ENCODE measurements at places on chromosomes 2 and 18.

- DNase-seq, result no peak
Measured at GRCh38 chr2:114083717-114084387, 194.0 kb downstream of the ACTR3 start.

DNA sequence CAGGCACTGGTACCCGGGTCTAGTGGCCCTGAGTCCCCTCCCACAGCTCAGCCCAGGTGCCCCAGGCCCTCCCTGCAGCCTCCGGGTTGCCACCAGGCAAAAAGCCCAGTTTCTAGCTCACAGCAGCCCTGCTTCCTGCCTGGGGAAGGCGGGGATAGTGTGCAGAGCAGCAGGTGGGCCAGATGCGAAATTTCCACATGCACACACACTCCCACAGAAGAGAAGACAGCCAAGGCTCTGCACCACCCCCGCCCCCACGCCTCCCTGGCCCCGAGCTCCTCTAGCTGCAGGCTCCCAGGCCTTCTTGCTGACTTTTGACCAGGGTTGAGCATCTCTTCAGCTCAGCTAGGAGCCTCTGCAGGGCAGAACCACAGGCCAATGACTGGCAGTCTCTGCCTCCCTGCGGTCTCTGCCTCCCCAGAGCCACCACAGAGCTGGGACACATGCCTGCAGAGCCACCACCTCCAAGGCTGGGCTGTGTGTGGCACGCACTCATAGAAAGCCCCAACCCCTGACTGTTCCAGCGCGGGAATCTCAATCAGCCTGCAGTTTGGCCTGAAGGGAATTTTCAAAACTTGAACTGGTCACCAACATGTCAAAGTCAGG is 7.2 kb downstream of the SLC66A2 start:
- DNase-seq, result no peak

GRCh38 chr2:233813236-233814055 is 35.3 kb downstream of the MROH2A start:
- DNase-seq, result no peak

DNA sequence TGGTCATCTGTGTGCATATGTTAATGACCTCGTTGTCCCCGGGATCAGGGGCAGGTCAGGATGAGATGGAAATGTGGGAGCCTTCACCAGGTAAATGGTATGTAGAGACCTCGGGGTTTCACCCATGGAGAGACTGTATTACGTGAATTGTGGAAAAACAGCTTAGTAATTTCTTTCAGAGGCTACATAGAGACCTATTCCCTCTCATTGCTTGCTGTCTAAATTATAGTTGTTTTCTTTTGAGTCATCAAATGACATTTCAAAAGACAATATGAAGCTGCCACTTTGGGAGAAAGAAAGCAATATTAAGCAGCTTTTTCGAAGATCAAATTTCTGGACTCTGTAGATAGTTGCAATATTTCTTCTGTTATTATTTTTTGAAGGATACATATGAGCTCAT is 20.4 kb downstream of the ADAM23 start:
- DNase-seq, result no peak

DNA sequence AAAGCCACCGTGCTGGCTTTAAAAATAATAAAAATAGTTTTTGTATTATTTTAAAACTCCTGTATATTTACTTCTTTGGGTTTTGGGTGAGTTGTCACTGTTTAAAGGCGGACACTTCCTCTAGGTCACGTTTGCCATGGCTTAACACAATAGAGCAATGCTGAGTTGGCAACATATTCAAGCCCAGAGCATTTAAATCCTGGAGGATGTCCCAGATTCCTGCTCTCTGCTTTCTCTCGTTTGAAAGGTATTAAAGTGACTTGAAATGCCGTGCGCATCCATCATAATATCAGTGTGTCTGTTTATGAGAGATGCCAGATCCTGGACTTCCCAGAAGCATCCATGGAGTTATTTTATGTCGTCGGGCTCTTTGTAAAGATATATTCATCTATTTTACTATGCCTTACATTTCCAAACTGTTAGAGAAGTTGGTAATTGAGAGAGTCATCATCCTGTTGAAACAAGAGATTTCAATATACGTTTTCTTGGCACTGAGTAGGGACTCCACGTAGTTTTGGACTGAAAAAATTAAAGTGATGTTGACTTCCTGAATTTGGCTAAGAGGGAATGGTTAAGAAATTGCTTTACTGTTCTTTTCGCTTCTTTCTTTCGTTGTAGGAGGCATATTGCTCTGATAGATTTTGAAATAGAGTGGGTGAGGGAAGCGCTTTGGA is 150.6 kb downstream of the ZNF236 start:
- no peak for DNase-seq

DNA sequence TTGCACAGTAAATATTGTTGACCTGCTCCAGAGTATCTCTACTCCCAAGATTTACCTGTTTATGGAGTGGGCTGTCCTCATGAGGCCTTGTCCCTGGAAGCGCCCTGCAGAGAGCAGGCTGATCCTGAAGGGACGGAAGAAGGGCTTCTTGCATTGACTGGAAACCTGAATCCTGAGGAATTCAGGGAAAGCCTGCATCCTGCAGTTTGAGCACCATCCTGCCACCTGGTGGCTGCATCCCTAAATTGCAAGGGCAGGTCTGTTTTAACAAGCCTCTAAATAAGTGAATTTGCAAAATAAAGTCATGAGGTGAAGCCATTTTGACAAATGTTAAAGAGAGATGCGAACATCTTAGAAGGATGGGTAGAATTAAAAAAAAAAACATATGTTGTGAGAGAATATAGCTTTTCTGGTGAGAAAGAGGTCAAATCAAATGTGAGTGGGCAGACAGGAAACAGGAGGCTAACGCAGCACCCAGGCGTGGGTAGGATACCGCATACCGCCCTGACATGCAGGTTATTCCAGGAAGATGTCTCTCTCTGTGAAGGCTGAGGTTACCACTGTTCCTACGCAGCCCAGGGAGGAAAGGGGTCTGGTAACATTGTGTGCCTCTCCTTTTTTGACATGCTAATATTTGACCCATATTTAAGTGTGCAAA is 754.9 kb downstream of the RNF144A start:
- peak; percentile 7 for DNase-seq

DNA sequence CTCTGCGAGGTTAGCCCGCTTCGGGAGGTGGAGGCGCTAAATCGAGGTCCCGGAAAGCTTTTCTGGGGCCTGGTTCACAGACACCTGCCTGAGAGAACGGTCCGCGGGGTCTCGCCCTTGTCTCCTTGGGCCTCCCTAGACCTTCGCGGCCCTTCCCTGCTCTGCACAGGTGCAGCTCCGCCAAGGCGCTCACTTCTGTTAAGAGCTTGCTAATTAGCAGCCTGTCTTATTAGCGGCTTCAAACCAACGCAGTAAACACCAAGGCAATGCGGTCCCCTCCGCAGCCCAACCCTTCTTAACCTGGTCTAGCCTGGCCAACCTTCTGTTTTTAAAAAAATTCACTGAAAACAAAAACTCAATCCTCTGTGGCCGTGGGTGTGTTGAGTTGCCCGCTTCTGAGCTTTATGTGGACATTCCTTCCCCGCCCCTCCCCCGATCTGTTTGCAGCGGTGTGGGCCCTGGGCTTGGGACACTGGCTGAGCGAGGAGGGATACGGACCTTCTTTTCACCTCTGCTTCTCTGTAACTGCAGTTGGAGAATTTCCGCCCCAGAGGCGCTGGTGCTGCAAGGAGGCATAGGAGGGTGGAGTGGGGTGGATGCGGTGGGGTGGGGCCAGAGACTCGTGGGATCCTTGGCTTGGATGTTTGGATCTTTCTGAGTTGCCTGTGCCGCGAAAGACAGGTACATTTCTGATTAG is 3.4 kb upstream of the HOXD4 start:
- no peak for DNase-seq

GRCh38 chr2:172759441-172759840 is 23.8 kb downstream of the RAPGEF4 start:
- no peak for DNase-seq

DNA sequence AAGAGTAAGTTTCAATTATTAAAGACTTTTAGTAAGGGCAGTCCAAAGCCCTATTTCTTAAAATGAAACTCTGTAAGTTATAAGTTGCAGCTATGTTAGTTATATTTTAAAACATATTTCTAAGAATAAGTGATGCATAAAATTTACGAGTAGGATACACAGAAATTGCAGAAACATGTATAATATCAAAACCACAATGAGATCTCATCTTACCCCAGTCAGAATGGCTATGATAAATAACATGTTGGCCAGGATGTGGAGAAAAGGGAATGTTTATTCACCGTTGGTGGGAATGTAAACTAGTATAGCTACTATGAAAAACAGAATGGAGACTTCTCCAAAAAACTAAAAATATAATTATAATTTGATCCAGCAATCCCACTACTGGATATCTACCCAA is 201.2 kb downstream of the CBLN2 start:
- DNase-seq, result no peak

GRCh38 chr2:177058747-177059146 is 153.8 kb upstream of the HNRNPA3 start:
- no peak for DNase-seq

- no peak for DNase-seq
Measured at GRCh38 chr2:100390001-100390940, 27.2 kb downstream of the CHST10 start.

DNA sequence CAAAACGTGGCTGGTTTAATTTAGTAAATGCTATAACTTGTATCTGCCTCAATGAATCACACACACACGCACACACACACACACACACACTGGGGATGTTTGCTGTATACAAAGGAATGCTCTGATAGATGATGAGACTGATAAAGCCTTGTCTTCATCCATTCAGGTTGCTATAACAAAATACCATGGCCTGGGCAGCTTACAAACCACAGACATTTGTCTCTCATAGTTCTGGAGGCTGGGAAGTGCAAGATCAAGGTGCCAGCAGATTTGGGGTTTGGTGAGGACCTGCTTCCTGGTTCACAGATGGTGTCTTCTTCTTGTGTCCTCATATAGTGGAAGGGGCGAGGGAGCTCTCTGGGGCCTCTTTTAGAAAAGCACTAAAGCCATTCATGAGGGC is 149.5 kb upstream of the HDAC4 start:
- no peak for DNase-seq

DNA sequence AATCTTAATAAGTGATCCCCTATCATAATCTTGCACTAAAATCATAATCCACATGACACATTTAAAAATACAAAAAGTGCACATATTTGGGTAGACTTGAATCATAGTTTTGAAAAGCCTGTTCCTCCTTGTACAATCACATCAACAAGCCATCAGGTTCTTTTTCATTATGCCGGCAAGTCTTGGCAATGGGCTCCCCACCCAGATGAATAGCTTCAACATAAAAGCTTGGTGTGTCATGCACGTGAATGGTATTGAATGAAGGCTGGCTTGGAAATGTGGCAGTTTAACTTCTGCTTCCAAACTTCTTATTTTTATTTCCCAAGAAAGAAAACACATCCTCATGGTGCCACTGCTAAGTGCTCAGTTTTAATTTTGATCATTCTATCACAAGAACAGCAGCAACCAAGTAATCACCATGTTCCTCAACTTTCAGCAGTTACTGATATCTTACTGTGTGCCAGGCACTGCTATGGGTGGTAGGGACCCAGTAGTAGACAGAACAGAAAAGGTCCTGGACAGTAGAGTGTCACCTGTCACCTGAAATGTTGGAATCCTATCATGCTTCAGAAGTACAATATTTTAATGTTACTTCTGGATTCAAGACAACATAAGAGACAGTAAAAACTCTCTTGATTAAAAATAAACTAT is 89.9 kb downstream of the AP1S3 start:
- DNase-seq, result no peak

GRCh38 chr2:66698091-66698490 is 263.2 kb downstream of the MEIS1 start:
- no peak for DNase-seq

- DNase-seq, result no peak
Measured at GRCh38 chr2:238851761-238852160, 3.9 kb downstream of the TWIST2 start.

DNA sequence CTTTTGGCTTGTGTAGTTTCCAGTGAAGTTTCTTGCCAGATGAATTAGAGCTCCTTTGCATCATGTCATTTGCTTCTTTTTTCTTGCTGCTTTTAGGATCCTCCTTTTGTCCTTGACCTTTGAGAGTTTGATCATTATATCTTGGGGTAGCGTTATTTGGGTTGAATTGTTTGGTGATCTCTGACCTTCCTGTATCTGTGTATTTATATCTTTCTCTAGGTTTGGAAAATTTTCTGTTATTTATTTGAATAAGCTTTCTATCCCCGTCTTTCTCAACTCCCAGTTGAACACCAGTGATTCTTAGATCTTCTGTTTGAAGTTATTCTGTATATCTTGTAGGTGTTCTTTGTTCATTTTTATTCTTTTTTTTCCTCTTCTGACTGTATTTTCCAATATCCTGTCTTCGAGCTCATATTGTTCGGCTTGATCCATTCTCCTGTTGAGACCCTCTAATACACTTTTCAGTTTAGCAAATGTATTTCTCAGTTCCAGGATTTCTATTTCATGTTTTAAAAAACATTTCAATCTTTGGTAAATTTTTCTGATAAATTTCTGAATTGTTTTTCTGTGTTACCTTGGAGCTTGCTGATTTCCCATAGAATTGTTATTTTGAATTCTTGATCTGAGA is 20.8 kb downstream of the GALNT1 start:
- DNase-seq, result no peak

DNA sequence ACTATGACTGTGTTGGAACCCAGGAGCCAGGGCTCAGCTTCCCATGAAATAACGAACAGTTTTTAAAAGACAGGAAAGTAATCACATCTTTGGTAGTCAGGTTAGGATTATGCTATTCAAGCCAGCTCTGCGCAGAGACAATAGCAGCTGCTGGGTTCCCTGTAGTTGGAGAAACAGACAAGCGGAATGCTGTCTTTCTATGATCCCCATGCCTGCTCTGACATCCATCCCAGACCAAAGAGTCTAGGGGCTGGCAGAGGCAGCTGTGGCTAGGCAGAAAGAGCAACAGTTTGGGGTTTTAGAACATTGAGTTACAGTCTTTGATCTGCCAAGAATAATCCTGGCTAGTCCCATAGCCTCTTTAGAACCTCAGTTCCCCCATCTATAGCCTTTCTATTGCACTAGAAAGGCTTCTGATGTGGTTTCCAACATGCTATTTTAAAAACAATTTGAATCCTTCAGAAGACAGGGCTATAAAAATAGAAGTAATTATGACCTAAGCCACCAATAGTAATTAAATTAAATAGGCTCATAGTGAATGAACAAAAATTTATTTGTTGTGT is 146.8 kb downstream of the MTX2 start:
- no peak for DNase-seq

DNA sequence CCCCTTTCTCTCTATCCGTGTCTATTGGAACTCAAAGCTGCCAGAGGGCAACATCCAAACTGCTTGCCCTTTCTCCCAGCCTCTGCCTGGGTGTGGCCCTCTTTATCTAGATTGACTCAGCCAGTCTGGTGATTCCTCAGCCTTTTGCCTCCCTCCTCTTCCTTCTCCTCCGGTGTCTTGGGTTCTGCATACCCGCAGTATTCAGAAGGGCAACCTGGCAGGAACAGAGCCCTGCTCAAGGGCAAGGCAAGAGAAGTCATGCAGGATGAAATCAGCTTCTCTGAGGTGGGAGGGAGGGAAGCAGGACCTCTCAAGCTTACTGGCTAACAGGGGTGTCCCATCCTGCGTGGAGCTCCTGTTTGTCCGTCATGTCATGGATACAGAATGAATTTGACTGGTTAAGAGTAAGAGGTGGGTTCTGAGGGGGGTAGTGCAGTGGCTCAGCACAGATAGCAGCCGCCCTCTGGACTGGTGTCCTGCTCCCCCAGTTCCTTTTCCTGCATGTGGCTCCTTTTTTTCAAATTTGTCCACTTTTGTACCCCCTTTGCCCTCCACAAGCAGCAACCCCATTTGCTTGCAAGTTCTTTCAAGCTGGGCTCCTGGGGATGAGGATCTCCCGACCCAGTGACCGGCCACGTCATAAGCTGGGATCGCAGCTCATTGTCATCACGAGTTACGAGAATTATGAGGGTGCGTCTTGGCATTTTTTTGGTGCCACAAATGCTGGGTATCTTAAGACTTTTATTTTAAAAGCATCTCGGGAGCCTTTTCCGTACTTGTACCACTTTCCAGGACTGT is 154.1 kb downstream of the FHOD3 start:
- no peak for DNase-seq
